ENCODE measurements at places on chromosomes 4 and X.

DNA sequence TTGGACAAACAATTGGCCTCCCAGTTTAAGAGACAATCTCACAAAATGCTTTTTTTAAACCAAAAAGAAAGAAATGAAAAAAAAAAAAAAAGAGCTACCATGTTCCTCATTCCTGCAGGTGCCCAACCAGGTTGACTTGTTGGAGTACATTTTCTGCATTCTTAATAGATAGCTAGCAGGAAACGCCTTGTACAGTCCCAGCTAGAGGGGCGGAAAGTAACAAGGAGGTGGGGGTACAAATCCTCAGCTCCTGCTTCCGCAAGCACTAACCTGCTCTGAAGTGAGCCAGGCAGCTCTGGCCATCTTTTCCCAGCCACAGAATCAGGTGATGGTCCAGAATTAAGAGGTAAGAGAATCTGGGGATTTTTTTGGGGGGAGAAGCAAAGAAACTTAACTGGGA lies at the start of gene VGLL1:
TSS of gene VGLL1 (plus strand) at position 265 of the 400 bp plus-strand sequence. CDS start 3,806 bp downstream, outside the sequence.
- DNase-seq: no peak

- no peak for DNase-seq
Measured at GRCh38 chr4:25117274-25117673, 43.0 kb downstream of the SEPSECS start.

GRCh38 chr4:36854554-36854953 lies 390.0 kb upstream of the NWD2 start:
- no peak for DNase-seq

DNA sequence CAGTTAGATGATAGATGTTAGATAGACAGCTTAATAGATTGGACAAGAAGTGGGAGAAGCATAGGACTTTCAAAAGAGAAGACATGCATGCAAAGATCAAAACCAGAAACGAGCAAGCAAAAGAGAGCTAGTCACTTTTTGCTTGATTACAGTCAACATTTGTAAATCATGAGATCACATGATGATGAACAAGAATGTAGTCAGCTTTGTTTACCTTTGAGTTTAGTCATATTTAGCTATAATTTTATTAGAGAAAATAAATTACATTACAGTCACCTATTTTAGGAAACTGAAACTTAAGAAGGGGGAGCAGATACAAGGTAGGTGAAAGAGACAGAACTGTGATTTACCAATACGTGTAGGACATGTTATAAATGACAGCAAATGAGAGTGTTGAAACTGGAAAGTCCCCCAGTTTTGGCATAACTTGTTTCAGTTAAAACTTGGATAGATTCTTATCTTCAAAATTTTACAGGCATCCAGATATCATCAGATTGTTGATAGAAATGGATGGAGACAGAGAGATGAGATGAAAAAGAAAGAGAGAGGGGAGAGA lies 1083.1 kb upstream of the PCDH10 start:
- DNase-seq: peak; percentile 9

GRCh38 chr4:53365121-53365485 lies 758 bp downstream of the SCFD2 start:
- DNase-seq: peak; percentile 45

DNA sequence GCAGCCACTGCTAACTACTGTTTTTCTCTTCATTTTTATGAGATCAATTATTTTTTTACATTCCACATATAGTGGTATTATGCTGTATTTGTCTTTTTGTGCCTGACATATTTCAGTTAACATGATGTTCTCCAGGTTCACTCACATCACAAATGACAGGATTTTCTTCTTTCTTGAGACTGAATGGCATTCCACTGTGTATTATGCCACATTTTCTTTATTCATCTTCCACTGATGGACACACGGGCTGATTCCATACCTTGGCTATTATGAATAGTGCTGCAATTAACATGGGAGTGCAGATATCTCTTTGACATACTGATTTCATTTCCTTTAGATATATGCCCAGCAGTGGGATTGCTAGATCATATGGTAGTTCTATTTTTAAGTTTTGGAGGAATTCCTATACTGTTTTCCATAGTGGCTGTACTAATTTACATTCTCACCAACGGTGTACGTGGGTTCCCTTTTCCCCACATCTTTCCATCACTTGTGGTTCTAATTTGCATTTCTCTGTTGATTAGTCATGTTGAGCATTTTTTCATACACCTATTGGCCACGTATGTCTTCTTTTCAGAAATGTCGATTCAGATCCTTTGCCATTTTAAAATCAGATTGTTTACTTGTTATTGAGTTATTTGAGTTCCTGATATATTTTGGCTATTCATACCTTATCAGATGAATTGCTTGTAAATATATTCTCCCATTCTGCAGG lies 14.9 kb upstream of the ZCCHC4 start:
- no peak for DNase-seq

DNA sequence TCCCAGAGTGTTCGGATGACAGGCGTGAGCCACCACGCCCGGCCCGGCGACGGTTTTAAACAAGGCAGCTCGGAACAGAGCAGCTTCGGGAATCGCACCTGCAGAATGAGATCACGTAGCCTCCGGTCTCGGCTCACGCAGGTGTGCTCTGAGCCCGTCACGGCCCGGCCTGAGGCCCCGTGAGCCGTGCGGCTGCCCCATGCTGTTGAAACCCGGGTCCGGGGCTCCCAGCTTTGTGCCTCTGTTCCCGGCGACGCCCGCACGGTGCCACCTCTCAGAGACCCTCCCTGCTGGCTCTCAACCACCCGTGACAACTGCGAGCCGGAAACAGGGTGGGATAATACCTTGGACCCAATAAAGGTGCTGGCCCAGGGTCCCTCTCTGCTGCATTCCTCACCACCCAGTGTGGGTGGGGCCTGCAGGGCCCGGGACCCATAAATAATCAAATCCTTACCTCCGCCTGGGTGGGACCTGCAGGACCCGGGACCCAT lies 13.4 kb upstream of the PLCXD1 start:
- DNase-seq: no peak

GRCh38 chrX:112642349-112642748 lies 37.4 kb downstream of the LHFPL1 start:
- peak; percentile 13 for DNase-seq

- DNase-seq: no peak
Measured at GRCh38 chrX:40546870-40547269, 33.9 kb upstream of the ATP6AP2 start.

GRCh38 chrX:109501176-109501575 lies 19.3 kb upstream of the GUCY2F start:
- no peak for DNase-seq

DNA sequence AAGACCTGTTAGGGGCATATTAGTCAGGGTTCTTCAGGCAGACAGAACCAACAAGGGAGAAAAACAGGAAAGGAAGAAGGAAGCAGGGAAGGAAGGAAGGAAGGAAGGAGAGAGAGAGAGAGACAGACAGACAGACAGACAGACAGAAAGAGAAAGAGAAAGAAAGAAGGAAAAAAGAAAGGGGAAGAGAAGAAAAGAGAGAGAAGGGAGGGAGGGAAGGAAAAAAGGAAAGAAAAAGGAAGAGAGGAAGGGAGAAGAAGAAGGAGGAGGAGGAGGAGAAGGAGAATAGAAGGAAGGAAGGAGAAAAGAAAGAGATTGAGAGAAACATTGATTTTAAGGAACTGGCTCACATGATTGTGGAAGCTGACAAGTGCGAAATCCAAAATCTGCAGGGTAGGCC lies 89.0 kb downstream of the DHX15 start:
- no peak for DNase-seq

DNA sequence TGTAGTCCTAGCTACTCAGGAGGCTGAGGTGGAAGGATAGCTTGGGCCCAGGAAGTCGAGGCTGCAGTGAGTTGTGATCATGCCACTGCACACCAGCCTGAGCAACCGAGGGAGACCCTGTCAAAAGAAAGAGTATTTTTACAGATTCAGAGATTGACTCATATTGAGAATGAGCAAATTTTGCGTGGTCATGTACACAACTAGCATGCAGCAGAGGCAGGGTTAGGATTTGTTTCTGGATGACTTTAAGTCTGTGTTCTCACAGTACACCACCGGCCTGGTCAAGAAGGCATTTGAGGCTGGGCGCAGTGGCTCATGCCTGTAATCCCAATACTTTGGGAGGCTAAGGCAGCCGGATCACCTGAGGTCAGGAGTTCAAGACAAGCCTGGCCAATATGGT lies 44.8 kb upstream of the CBR4 start:
- no peak for DNase-seq

DNA sequence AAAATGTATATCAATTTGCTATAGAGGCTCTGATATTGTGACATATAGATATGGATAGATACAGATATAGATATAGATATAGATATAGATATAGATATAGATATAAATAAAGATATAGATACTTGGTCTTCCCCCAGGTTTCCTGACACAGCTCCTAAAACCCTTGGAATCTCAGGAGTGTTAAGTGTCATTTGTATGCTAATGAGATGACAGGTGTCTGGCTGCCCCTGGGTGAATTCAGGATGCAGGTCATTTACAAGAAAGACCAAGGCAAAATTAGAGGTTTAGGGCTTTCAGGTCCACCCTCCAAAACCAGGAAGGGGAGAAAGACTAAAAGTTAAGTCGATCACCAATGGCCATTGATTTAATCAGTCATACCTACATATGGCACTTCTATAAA lies 1034.8 kb downstream of the PDHA2 start:
- DNase-seq: no peak

DNA sequence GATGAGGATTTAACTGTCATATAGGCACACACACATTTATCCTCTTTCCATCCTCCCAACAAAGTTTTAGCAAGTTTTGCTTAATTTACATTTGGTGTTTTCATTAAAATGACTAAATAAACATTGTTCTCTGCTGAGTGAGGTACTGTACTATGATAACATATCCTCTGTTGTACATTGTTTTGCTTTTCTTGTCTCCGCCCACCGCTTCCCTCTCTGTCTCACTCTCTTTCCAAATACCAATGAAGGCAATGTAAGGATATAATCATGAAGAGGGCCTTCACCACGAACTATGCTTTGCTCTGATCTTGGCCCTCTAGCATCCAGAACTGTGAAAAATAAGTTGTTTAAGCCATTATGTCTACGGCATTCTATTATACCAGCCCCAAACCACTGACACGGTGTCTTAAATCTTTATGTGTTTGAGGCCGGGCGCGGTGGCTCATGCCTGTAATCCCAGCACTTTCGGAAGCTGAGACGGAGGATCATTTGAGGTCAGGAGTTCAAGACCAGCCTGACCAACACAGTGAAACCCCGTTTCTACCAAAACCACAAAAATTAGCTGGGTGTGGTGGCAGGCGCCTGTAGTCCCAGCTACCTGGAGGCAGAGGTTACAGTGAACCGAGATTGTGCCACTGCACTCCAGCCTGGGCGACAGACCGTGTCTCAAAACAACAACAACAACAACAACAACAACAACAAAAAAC lies 65.3 kb downstream of the HPRT1 start:
- DNase-seq: peak; percentile 51

DNA sequence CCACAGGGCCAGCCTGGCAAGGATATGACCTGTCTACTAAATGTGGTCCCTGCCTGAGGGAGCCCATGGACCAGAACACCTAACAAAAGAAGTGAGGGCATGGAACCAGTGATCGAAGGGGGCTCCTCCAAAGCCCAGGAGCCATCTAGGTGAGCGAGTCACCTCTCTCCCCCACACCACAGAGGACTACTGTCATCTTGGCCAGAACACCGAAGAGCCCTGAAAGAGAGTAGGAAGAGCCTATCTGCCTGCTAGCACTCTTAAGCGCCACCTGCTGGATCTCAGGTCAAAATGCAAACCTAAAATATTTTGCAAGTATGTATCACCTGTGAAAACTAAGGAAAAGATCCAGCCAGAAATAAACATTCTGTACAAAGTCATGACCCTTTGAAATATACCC lies 137.9 kb upstream of the ZXDB start:
- peak; percentile 16 for DNase-seq

DNA sequence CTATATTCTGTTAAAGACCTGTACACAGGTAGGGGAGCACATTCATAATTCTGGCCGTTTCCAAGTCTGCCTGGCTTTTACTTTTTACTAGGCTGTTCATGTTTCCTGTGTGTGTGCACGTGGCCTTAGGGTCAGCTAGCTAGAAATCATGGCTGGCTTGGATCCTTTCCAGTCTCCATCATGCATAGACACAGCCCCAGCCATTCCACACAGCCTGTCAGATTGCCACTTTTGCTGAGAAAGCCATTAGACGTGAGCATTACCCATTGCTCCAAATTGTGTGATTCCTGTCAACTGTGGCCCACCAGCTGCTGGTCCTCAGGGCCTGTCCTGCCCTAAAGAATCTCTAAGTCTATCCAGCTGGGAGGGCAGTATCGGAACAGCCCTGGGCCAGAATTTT lies 11.4 kb upstream of the SORCS2 start:
- DNase-seq: no peak

DNA sequence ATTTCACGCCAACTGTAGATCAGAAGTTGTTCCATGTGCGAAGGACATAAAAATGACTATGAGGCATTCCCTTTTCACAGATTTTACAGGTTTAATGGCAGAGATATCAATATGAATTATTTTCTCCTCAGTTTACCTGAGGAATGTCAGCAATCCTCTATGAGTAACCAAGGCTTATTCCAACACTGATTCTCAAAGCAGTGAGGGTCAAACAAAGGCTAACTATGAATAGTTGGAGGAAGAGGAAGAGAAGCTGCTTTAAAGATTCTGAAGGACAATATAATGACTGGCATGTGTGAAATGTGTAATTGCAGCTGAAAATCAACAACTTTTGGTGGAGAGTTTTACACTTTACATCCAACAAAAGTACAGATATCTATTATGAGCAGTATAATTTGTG lies 29.1 kb downstream of the NAF1 start:
- no peak for DNase-seq

- no peak for DNase-seq
Measured at GRCh38 chr4:13528821-13529127, 15.5 kb downstream of the NKX3-2 start.

DNA sequence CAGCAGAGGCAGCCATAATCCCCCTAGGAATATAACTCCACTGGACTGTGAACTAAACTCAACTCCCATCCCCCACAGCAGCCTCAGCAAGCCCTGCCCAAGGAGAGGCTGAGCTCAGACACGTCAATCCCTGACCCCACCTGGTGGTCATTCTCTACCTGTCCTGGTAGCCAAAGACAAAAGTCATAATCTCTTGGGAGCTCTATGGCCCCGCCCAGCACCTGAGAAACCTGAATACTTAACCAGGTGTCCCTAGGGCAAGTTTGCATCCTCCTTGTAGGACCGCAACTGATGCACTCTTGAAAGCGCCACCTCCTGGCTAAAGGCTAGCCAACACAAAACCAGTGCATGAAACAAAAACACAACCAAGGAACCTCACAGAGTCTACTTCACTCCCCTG lies 18.4 kb downstream of the CT47B1 start:
- peak; percentile 9 for DNase-seq

- peak; percentile 37 for DNase-seq
Measured at GRCh38 chr4:118850488-118851173, 14.7 kb upstream of the SEC24D start.

- DNase-seq: no peak
Measured at GRCh38 chr4:7199129-7199725, 6.9 kb downstream of the SORCS2 start.

- no peak for DNase-seq
Measured at GRCh38 chrX:41499195-41499594, 52.1 kb downstream of the NYX start.
